ENCODE measurements at places on chromosomes 3 and 15.
A peak's percentile ranks its signal among the peaks of the same experiment; 100 is the strongest.

- no peak for DNase-seq
Measured at GRCh38 chr3:60316121-60316797, 935.0 kb downstream of the FHIT start.

DNA sequence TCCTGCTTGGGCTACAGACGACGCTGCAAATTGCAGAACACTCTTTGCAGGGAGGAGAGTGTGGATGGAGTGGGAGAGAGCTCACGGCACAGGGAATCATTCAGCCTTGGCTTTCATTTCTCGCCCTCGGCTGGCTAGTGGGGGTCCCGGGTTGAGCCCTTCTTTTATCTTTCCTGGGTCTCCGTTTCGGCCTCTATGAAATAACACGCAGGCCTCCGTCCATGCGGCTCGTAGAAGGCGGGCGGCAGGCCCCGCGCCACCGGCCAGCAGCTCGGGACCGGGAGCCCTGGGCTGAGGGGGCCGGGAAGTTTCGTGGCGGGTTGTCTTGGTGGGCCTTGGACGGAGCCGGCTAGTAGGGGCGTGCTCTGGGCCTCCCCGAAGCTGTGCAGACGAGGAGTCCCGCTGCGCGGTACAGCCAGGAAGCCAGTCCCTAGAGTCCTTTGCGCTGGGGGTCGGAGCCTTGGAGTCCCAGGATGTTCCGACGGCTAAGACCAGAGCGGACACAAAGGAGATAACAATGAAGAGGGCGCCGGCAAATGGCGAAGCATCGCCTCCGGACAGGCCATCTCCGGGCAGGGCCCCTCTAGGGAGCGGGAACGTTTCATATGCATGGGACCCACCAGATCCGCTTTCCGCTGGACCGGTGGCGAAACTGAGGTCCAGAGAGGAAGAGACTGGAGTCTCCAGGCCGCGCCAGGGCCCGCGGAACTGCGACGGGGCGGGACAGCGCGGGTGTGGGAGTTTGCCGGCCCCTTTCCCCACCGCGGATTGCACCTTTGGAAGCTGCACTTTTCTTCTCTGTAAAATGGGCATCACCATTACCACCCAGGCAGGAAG, 4.3 kb downstream of the RNU6-1 start:
- DNase-seq: no peak

GRCh38 chr3:3772920-3773319, 26.3 kb upstream of the LRRN1 start:
- DNase-seq: no peak

GRCh38 chr3:72571052-72571451, 277.2 kb downstream of the SHQ1 start:
- no peak for DNase-seq

GRCh38 chr3:43752905-43753304, 62.2 kb downstream of the ABHD5 start:
- no peak for DNase-seq

- no peak for DNase-seq
Measured at GRCh38 chr3:69850849-69851248, 111.6 kb downstream of the MITF start.

DNA sequence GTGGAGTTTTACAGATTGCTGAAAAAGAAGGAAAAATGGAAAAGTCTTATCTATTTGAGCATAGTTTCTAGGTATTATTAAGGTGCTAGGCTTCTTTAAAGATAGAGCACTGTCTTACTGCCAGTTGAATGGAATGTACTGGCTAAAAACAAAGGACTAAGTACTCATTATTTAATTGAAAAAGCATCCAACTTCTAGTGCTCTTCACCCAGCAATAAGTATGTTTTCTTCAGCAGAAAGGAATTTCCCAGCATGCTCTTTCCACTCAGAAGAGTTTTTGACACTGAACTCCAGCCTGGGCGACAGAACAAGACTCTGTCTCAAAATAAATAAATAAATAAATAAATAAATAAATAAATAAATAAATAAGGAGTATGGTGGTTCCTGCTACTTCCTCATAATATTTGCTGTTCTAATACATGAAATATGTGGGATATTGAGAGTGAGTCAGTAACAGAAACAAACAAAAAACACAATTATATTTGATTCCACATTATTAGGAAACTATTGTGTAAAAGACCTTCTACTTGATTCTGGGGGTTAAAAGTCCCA, 70.6 kb downstream of the ATP13A4 start:
- no peak for DNase-seq

- peak; percentile 1 for DNase-seq
Measured at GRCh38 chr15:86001200-86001599, 78.5 kb upstream of the AGBL1 start.

- peak; percentile 75 for DNase-seq
Measured at GRCh38 chr3:53045518-53046170, at the start of gene SFMBT1. TSS of gene SFMBT1 (minus strand) at chr3:53046073. CDS start at chr3:52969128, 76,945 bp downstream.

DNA sequence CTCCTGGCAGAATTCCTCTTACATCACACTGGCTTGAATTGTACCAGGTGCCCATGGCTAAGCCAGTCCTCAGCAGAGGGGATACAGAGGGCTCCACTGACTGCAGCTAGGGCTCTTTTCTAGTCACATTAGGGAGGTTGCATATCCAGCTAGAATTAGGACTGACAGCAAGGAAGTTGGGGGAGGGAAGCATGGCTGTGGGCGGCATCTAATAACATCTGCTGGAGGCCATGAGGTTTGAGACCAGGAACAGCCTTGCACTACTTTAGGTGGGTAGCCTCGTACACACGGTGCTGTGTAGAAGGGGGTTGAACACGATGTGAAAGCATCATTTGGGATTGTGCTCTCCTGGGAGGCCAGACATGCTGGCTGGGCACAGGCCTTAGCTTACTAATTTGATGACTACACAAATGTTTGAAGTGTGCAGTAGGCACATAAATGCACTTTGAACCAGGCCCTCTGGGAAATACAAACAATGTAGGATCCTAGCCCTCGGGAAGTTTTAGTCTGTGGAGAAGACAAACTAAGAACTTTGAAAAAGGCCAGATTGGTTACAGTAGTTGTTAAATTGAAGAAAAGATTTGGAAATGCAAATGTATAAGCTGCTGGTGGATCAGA, 30.2 kb downstream of the CHCHD6 start:
- DNase-seq: no peak

DNA sequence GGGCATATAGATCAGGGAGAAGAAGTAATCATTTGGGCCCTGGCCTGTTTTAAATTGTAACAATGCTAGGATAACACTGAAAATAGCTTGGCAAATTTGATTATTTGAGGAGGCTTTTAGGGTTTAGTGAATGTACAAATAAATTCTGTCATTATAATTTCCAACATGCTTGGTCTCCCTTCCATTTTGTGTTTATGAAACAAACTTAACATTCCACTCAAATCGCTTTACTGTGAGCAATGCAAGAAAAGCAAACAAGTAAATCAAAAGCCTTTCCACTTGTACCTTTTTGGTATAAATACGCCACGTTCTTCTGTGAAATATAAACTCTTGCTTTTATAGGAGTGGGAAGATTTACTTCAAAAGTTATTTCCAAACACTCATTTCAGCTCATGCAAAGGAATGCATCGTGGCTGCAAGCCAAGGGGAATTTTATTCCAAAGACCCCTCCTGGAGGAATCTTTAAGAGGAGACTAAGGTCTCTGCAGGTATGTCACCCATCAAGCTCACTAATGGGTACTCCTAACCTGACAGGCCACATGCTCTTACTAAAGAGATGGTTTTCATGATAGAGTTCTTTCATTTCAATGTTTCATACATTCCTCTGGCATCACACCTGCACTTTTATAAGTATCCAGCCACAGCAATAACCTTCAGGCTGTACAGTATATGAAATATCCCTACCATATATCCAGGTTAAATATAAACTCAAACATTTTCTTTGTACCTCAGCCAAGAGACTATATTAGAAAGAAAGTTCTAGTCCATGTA, 115.2 kb downstream of the P3H2 start:
- DNase-seq: no peak

GRCh38 chr3:89628856-89629670, 521.6 kb downstream of the EPHA3 start:
- peak; percentile 24 for DNase-seq

- DNase-seq: no peak
Measured at GRCh38 chr15:93088981-93089726, at the start of gene RGMA. TSS of gene RGMA (minus strand) at chr15:93089211. CDS start at chr15:93088932, 279 bp downstream.

DNA sequence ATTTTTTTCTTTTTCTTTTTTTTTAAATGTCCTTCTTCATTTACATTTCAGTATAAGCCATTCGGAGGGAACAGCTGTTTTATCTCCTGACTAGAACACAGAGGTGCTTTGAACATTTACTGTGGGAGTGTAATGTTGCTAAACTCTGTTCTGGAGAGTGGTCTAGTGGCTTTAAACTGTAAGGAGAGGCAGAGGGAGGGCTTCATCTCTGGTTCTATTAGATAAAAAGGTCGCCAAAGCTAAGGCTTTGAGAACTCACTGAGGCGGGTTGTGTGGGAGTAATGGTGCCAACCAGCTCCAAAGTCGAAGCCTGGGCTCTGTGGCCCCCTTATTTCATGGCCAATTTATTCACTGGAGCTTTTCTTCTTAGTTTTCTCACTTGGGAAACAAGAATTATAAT, 133.2 kb downstream of the ANXA2 start:
- DNase-seq: peak; percentile 52

DNA sequence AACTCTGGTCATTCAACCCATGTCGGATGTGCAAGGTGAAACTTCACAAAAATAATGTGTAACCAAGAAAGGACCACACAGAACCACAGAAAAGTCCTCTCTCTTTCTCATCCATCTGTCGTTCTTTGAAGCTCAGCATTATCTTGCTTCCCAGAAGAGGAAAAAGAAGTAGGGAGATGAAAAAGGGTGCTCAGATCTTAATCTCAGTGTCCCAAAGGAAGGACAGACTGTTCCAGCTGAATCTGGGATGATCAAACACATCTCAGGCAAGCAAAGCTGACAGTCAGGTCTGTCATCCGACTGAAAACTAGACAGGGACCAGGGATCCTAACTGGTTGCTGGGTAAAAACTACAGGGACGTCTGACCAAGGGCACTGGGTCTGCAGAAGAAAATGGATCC, 16.2 kb downstream of the ARHGEF3 start:
- no peak for DNase-seq

- no peak for DNase-seq
Measured at GRCh38 chr3:123667784-123668183, 82.9 kb upstream of the HACD2 start.

DNA sequence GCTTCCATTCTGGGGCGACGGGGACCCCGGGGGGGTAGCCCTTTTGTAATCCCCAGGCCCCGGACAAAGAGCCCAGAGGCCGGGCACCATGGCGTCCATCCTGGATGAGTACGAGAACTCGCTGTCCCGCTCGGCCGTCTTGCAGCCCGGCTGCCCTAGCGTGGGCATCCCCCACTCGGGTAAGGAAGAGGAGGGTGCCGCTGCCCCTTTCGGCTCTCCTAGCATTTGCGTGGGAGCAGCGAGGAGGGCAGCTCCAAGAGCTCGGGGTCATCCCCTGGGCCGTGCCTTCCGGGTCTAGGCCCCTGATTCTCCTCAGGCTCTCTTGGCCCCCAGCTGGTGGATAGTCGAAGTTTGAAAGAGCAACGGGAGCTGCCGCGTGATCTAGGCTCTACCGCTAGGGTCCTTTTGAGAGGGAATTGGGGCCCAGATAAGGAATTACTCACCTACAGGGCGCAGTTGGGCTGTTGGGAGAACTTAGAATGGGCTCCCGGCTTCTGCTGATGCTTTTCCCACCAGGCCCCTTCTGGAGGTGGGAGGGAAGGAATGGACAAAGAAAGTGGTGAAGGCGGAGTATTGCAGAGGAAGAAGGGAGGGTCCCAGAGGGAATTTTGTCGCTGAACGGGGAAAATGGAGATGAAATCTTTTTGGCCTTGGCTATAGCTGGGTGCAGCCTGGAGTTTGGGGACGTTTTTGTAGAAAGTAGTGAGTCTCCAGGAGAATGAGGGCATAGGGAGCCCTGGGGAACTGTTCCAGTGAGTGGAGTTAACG, 615 bp downstream of the VPS18 start:
- DNase-seq: peak; percentile 85

DNA sequence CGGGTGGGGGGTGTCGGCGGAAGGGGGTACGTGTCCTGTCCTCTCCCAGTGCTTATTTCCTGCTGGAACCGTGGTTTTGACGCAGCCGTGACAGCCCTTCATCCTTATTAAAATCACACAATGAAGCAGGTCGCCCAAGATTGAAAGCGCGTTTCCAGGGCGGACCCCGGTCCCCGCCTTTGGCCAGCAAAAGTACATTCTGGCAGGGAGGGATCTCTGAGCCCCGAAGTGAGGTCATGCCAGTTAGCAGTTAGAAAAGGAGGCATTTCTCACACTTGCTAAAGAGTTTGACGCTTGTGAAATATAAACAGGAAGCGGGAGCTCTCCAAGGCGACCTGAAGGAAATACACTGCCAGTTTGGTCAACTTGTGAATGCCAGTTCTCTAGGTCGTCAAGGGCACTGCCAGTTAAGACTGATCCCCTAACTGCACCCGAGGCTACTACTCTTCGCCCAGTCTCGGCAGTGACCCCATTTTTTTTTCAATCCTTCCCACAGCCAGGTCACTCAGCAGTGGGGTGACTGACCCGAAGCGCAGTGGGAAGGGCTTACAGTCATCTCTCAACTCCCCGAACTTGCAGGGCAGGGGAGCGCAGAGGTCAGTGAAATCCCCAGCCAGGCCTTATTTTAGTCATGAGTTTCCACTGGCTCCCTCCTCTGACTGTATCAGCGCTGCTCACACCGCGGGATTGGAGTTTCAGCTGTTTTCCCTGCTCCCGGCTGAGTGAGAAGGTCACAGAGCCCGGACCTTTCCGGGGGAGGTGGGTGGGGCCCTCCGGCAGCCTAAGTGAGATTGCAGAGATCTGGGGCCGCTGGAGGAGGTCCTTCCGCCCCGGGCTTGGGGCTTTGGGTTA, 2.0 kb upstream of the BHLHE40 start:
- peak; percentile 93 for DNase-seq

- no peak for DNase-seq
Measured at GRCh38 chr15:92510163-92510882, 116.6 kb downstream of the ST8SIA2 start.

- no peak for DNase-seq
Measured at GRCh38 chr3:26081166-26081565, 291.3 kb downstream of the OXSM start.

DNA sequence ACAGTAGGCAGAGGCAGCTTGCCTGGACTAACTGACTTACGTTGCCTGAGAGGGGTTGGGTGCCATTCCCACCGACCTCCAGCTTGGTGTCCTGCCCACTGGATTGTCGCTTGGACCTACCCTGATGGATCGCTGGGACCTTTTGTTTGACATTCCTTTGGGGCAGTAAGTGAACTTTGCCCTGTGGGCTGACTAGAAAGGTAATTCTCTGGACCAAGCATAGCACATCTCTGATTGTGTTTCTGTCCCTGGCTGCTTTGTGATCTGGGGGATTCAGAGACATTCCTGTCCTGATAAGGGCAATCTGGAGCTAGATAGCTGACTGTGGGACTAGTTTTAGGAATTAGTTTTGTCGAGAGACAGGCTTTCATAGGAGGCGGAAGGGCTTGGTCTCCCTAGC, 19.5 kb upstream of the IFT57 start:
- DNase-seq: no peak

DNA sequence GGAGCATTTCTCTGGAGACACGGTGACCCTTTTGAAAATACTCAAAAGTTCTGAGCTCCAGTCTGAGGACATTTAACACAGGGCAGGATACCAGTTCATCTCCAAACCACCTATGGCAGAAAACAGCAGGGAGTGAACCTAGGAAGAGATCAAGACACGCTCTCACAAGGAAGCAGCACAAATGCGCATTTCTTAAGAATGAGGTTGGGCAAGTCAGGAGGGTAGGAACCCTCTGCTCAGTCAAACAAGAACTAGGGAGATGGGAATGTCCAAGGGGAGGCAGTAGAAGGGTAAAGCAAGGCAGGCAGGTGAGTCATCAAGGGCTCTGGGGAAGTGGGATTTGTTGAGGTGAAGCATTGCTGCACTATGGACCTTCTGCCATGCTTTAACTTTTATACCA, 60.3 kb upstream of the PSMD6 start:
- no peak for DNase-seq

GRCh38 chr3:159185443-159186050, 383.7 kb downstream of the MFSD1 start:
- DNase-seq: peak; percentile 5

- DNase-seq: no peak
Measured at GRCh38 chr3:172087198-172087597, 47.8 kb downstream of the FNDC3B start.

All from OCI-M1 (cell line).